NCI-H1048 (cell line): ENCODE measurements at places on chromosomes 11 and 22.

GRCh38 chr11:81033779-81034540, 1593.1 kb upstream of the TENM4 start:
- DNase-seq = no peak

DNA sequence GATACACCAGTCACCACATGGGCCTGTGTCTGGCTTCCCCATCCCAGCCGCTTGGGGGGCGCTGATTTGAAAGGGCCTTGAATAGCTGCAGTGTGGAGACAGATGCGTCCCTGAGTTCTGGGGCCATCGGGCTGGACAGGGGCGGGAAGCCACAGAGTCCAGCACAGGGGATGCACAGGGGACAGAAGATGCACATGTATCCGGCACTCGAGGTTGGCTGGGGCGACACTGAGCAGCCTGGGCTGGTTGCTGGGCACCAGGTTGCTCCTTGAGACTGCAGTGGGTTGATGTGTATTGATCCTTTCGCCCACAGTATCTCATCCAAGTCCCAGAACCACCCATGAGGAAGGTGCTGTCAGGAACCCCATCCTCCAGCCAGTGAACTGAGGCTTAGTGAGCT, 99.3 kb upstream of the SYT13 start:
- no peak for DNase-seq

GRCh38 chr22:47198801-47199251, 436.4 kb downstream of the TBC1D22A start:
- DNase-seq = no peak

GRCh38 chr22:19168088-19168890, 10.2 kb downstream of the SLC25A1 start:
- no peak for DNase-seq

DNA sequence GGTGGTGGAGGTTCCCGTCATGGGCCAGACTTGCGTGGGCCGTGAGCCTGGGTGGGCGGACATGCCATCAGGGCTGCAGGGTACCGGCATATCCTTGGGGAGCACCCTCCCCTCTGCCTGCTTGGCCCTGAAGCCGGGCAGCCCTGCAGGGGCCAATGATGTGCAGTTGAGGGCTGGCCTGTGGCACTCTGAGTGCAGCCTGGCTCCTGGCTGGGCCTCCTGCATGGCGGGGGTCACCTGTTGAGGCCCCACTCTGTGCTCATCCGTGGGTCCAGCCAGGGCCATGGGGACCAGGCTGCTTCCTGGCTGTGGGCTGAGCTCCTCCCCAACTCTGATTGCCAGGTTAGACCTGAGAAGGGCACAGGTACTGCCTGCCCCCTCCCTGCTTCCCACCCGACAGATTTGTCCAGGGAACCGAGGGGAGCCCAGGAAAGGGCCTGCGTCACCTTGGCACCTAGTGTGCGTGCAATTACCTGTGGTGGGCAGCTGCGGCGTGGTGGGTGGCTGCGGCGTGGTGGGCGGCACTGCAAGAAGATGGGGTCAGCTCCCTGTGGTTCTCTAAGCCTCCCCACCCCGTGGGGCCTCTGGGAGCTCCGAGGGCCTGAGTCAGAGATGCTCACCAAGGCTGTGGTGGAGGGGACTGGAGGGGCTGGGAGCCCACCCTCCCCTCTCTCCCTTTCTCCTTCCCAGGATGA, 16.2 kb downstream of the MUC6 start:
- no peak for DNase-seq
